Activated T-cell treated with anti-CD3 and anti-CD28 coated beads for 4 hours (primary cell): ENCODE measurements at places on chromosomes 2 and 18.

- DNase-seq, result no peak
These were observed 14.9 kb downstream of the RBMS1 start for GRCh38 chr2:160478660-160479059.

DNA sequence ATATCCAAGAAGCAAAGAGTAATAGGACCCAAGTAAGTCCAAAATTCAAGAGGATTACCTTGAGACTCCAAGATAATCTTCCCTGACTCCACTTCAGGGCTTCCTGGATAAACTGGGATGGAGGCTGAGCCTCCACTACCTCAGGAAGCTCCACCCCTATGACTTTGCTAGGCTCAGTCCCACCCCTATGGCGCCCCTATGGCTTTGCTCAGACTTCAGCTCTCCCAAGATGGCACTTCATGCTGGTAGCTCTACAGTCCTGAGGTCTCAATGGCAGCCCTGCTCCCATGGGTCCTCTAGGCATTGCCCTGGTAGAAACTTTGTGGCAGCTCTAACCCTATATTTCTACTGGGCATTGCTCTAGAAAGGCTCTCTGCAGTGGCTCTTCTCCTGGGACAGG, 69.9 kb upstream of the CHAC2 start:
- no peak for DNase-seq

- DNase-seq, result no peak
These were observed 77.6 kb downstream of the RBMS1 start for GRCh38 chr2:160415991-160416390.

- no peak for DNase-seq
These were observed 170.5 kb downstream of the EIPR1 start for GRCh38 chr2:3207091-3207491.

DNA sequence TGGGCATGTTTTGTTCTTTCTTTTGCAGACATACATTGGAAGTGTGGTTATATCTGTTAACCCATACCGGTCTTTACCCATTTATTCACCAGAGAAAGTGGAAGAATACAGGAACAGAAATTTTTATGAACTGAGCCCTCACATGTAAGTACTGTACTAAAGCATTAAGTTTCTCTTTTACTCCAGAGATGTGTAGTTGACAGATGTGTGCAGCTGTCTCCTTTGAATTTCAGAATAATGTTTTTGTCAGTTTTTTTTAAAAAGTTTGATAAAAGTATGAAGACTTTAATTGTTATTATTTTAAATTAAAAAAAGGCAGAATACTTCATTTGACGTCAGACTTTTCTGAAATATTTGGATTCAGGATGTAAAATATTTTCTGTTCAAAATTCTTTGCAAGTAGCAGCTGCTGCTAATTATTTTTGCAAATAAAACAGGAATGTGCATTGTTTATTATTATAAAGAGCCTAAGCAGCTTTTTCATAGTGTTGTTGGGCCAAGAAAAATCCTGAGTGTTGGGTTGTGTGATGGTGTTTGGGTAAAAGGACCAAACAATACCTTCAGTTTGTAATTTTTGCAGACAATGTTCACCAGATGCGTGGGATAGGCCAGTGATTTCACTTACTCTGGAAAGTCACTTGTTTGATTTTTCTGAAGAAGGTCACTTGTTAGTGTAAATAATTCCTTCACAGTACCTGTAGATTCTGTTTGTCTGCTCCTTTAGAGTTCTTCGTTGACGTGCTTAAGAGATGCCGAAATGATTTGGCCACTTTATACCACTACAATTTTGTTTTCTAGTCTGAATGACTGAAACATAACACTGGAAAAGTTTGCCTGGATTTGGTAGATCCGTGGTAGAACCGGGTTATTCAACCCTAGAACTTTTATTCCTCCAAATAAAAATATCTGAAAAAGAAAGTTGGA, 51.1 kb downstream of the MYO1B start:
- DNase-seq, result no peak

DNA sequence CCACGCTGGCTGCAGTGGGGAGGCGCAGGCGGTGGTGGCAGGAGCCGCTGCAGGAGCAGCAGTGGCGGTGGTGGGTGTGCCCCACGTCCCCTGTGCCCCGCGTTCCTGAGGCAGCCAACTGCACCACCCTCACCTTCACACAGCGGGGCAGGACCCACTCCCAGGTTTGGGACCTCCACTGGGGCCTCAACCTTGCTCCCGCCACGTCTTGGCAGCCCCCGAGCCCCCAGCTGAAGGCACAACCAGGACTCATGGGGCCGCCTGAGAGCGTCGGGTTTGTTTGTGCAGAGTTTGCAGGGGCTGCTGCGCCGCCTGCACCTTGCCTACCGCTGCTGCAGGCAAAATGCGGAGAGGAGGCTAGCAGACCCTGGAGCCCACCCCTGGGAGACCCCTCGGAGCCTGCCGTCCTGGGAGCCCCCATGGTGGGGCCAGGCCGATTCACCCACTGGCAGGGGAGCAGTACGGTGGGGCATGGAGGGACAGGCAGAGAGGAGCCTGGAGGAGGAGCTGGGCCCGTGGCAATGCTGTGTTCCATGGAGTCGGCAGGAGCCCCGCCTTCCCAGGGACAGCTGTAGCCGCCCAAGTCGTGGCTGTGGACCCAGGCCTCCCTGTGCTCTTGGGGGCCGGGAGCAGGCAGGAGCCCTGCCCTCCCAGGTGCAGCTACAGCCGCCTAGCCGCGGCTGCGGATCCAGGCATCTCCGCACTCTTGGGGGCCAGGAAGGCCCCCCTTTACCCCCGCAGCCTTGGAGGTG, 14.7 kb upstream of the EML6 start:
- no peak for DNase-seq

GRCh38 chr18:45828917-45829811, 3.7 kb downstream of the SIGLEC15 start:
- no peak for DNase-seq

DNA sequence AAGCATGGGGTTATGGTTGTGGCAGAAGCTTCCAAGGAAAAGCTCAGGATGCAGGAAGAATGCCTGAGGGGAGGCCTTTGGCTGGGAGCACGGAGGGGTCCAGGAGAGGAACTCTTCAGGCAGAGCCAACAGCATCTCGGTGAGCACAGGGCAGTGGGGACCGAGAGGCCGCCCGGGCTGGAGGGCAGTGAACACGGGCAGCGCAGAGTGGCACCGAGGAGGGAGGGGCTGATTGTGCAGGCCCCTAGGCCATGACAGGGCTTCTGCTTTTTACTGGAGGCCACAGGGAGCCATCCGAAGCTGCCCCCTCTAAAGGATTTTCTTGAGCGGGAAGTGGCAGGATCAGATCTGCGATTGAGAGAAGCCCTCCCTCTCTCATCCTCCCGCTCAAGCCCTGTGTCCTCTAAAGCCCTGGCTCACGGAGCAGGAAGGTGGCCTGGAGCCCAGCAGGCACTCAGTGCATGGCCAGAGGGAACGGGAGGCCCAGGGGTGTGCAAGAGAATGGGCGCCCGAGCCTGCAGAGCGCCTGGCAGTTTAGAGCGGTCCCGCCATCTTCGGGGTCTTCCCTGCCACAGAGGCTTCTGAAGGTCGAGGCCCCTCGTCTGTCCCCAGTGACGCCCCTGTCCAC, 110.0 kb upstream of the STON1 start:
- DNase-seq, result no peak

DNA sequence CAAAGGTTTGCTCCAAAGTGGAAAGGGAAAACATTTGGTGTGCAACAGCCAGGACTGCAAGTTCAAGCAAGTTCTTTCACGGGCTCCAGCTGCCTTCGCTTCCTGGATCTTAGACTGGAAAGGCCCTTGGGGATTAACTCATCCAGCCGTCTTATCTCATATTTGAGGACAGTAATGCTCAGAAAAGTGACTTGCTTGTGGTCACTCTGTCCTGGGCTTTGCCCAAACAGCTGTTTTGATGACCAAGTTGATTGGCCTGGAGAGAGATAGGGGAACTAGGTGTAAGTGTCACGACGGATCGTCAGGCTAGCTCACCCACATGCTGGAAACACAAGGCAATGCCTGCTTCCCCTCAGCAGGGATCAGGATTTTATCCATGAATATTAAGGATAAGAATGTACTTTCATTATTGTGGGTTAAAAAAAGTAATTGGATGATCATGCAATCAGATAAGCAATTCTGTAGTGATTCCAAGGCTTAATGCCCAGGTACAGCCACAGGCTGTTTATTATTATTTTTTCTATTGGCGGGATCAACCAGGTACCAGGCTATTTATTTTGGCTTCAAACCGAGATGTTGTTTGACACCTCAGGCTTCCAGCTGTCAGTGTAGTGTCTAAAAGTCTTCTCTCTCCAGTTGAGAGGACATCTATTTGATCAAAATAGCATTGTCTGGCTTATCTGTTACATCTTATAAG, 162.5 kb upstream of the EPAS1 start:
- DNase-seq, result no peak

- DNase-seq, result no peak
These were observed 146.7 kb downstream of the TSN start for GRCh38 chr2:121902171-121902591.

DNA sequence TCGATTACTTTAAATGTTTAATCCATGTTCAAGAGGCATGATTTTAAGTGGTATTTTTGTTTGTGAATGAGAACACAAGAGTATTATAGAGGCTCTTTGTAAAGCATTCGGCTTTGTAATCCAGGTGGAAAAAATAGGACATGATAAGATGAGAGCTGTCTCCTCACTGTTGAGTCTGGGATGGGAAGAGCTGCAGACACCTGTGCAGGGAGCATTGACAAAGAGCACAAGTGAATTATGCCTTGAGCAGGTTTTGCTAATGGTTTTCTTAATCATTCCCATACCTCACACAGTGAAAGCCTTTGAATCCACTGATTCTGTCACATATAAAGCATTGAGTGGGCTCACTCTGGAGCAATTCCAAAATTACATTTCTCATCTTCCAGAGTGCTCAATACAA, 9.6 kb downstream of the COL6A3 start:
- DNase-seq, result no peak

- DNase-seq, result no peak
These were observed 1500.6 kb upstream of the TMEFF2 start for GRCh38 chr2:193695367-193695766.

DNA sequence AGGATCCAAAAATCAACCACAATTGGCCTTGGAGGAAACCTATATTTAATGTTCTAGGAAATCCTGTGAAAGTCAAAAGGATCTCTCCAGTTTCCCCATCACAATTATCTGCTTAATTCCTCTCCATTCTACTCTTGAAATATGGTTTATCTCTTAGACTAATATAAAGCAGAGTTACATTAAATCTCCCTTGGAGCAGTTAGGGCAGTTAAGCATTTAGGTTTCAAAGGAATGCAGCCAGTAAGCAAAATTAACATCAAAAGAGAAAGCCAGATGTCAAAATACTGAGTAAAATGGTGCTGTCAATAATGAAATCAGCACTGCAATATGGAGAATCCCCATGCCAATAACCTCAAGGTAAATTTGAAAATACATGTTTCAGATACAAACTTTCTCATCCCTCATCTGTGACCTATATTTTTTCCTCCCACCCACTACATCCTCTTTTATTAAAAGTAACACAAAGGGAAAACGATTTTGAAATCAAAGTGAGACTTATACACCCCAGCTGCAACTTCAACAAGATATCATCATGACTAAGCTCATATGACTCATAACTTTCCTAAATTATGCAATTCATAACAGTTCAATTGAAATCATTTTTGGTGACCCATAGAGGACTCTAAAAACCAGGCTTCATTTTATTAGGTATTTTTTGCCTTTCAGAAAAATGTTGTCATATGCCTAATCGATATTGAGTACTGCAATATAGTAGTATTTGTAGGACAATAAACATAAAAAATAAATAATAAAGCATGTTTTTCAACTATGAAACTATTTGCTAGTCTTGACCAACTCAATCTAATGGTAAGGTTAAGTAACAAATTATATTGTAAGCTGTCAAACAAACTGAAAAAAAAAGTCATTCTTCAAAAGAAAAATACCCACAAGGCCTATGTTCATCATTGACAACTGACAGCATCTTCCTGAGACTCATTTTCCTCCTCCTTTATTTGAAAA, 3.1 kb downstream of the ADAM17 start:
- DNase-seq, result no peak

DNA sequence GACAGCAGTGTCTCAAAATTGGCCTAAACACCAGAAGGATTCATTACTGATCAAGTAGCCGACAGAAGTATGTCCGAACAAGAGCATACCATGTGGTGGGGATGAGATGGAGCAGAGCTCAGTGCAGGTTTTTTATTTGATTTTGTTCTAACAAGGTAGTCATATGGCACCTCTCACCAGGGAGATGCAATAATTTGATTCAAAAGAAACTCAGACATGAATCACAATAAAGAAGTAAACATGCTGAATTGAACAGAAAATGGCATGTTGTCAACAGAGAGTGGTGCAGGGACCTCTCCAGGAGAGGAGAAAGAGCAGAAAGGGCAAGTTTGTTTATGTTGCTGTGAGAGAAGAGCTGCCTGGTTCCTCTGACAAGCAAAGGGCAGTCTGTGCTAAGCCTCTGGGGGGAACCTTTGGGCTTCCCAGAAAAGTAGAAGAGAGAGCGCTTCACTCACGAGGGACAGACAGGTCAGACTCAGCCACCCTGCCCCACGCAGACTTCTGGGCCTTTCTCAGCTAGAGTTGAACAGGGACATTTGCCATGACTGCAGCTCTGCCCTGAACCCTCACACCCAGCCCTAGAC, 351.3 kb upstream of the RAB12 start:
- no peak for DNase-seq

- peak; percentile 5 for DNase-seq
These were observed 232.8 kb downstream of the DYM start for GRCh38 chr18:49227441-49228165.

- DNase-seq, result no peak
These were observed 82.4 kb downstream of the ACAA2 start for GRCh38 chr18:49730951-49731391.

DNA sequence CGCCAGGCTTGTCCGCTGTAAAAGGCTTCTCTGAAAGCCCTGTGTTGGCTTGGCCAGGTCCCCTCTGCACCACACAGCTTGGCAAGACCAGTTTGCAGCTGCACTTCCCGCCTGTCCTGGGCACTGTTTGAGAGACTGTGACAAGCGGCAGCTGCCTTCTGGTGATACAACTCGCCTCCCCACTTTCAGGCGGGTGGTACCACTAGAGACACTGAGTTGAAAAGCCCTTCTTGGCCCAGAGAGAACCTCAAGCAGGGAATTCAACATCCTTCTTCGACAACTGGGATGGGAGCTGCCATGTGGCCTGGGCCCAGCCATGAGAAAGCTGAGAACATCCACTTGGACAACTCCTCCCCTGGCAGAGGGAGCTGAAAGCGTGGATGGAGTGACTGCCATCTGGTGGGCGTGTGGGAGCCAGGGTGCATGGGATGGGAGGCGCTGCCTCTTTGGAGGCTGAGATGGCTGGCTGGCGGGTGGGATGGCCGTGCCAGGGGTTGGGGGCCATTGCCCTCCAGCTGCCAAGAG, 125.5 kb upstream of the REV1 start:
- no peak for DNase-seq

GRCh38 chr18:79123948-79124347, 54.8 kb downstream of the ATP9B start:
- no peak for DNase-seq
